Stimulated activated CD4-positive, alpha-beta T cell treated with anti-CD3 and anti-CD28 coated beads, TNF-alpha, amount 100 ng/mL, for 48 hours (primary cell): ENCODE measurements at places on chromosomes 7 and 10.

- DNase-seq: no peak
Measured at GRCh38 chr10:71272056-71272771, 46.8 kb upstream of the SLC29A3 start.

DNA sequence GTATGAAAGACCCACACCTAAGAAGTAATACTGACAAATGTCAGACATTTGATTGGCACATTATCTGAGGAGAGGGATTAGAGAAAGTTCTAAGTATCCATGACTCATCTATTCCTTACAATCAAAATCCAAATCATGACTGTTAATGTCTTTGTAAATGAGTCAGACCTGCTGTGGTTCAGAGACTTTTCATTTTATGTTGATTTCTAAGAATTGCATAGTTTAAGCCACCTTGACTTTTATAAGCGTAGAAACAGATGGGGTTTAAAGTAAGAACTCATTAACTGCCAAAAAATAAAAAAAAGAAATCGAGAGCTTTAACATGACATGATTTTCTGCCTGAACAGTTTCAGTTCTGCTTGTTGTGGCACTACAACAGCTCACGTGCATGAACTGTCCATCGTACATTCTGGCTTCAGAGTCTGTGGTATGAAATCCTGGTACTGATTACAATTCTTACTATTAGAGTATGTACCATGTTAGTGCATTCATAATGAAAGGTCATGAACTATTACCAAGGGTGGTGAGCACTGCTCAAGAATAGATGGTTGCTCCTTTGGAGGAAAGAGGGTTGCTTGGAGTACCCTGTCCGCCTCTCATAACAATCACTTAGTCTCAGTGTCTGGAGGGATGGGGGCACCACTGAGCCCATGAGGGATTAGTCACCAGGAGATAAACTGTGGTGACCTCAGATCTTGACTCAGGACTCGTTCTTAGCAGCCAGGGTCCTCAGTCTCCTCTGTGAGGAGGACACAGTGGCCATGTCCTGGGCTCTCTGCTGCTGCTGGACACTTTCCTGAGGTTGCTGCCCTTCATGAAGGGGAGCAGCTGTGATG lies 42.2 kb downstream of the ACSM6 start:
- DNase-seq: peak; percentile 18

GRCh38 chr7:134448356-134449229 lies 10.3 kb downstream of the AKR1B1 start:
- DNase-seq: no peak

DNA sequence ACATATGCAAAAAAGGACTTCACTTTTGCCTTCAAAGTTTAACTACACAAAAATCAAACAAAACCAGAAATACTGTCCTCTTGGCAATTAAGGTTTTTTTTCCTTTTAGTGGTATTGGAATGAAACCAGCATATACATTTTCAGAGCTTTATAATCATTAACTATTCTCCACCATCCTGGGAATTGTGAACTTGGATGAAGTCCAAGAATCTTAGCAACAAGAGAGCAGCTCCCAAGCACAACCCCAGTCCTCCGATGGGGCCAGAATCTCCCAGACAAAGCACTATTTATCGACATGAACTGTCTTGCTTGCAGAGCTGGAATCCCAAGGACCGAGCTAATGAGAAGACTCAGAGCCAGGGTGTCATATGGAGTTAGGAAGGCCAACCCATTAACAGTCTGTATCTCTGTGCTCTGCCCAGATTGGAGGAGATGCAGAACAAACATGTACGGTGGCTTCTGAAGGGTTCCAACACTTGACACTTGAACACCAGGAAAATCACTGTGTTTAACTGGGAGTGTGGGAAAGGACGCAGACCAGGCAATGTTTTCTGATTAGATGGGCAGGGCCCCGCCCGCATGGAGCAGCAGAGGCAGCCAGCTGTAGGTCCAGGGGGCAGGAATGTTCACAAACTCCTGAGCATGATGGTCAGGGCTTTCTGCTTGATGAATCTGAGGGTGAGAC lies 35.5 kb downstream of the PPP1R3C start:
- no peak for DNase-seq

- no peak for DNase-seq
Measured at GRCh38 chr7:24757353-24758275, at the start of gene GSDME. TSS of gene GSDME (minus strand) at chr7:24757464. CDS start at chr7:24749774, 7,690 bp downstream.

GRCh38 chr7:92609921-92610518 lies 19.8 kb upstream of the FAM133B start:
- no peak for DNase-seq

DNA sequence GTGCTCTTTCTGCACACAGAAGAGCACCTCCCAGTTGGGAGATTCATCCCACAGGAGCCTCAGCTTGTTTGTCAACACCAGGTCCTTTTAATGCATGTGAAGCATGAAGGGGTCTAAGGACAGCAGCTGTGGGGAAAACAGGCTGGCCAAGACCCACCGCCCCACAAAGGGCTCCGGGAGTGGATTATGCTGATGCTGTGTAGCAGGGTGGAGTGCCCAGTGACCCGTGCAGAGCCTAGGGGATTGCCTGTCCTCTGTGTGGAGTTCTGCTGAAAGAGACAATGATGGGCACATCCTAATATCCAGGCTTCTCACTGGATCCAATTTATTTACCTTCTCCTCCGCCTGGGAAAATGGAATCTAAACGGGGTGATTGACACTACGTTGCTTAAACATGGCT lies 74.0 kb downstream of the PIP4K2A start:
- DNase-seq: no peak

DNA sequence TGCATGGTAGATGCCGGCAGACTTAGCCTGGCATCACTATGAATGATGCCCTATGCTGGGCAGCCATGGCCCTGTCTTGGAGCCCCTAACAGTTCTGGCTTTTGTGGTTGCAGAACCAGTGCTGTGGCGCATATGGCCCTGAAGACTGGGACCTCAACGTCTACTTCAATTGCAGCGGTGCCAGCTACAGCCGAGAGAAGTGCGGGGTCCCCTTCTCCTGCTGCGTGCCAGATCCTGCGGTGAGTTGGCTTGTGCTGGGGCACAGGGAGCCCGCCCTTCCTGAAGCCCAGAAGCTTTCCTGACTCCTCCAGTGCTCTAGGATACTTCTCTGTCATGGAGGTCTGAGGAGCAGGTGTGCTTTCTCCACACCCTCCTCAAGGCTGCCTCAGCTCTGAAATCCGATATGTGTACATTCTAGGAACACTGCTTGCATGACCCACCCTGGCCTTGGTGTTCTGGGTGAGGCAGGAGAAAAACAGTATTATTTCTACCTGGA lies 25.6 kb upstream of the SH2D4B start:
- no peak for DNase-seq

DNA sequence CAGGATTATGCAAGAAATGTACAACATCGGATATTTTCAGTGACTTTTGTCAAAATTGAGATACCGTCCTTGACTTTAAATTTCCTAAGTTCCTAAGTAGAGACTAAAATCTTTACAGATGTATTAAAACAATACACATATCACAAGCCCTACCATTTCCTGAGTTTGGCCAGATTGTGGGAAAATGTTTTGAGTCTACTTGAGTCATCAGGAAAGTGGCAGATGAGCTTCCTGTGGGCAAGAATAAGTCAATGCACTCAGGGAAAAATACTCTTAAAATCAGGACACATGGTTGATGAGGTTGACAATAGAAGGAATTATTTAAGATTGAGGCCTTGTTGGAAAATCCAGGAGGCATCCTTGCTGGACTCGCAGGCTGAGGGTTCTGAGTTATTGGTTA lies 162.5 kb downstream of the SNX10 start:
- DNase-seq: no peak

- DNase-seq: no peak
Measured at GRCh38 chr10:30550967-30551815, 78.4 kb downstream of the LYZL2 start.

DNA sequence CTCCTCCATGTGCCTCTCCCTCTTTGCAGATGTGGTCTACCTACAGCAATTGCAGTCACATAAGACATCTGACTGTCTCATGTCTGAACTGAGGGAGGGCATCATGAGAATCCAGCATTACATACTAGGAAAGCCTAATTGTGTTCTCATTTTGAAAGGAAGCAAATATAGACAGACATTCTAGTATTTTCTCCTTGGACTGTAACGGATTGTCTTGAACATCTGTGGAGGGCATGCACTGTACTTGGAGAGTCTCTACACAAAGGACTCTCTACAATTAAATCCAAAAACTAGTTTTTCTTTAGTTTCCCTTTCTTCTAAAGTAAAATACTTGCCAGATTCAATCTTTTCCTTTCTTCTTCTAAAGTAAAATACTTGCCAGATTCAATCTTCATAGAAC lies 34.7 kb upstream of the TRIL start:
- no peak for DNase-seq

GRCh38 chr7:128732521-128733277 lies 6.5 kb upstream of the CALU start:
- DNase-seq: no peak

- DNase-seq: no peak
Measured at GRCh38 chr7:116231949-116232348, 21.6 kb downstream of the TES start.

DNA sequence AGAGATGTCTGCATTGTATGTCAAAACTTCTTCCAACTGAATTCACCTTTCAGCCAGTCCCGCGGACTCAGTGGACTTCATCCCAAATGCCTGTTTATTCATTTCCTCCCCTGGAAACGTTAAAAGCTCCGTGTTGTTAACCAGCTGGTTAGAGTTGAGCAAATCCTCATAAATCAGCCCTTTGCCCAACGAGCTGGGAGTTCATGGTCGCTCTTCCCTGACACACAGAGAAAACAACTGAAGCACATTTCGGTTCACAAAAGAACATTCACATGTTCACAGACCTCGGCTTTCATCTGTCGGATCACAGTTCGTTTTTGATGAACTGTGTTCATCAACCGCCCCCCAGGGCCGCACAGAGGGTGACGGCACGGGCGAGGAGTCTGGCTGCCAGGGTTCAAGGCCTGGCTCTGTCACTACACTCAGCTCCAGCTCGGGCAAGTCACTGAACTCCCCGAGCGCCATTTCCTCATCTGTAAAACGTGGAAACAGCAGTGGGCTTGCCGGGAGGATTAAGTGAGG lies 62.6 kb downstream of the GLI3 start:
- DNase-seq: no peak

- no peak for DNase-seq
Measured at GRCh38 chr10:9390516-9390915, 1336.0 kb downstream of the GATA3 start.

GRCh38 chr7:146115851-146116520 lies 615 bp upstream of the CNTNAP2 start:
- DNase-seq: peak; percentile 1

DNA sequence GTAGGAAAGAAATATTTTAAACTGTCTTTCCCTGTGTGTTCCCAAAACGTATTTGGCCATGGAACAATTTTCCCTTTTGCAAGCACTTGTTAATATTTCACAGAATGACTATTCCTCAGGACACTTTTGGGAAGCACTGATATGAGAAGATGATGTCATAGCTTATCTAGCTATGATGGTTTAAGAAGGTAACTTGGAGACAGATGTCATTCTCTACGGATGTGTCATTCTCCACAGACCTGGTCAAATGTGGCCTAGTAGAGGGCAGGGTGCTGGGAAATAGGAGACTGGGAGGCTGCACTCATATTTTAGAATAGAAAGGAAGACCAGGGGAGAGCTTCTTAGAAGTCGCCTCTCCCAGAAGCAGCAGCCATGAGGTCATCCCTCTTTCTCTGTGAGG lies 220.7 kb upstream of the GLI3 start:
- DNase-seq: no peak
